ENCODE measurements at places on chromosomes 1 and 21. TPM values are rescaled to one million over a fixed set of nuclear protein-coding genes. Genes with fewer than 3 reads are reported as not detected.

GRCh38 chr1:40044110-40044509 lies 3.6 kb downstream of the CAP1 start:
- no peak for DNase-seq

PFDN2 gene
- 25.9 TPM for total RNA-seq

GRCh38 chr1:64295561-64295960 lies 92.1 kb downstream of the UBE2U start:
- DNase-seq: peak; percentile 13

OR2L13 gene
- not detected for total RNA-seq

OR2T29 gene
- not detected for total RNA-seq

DNA sequence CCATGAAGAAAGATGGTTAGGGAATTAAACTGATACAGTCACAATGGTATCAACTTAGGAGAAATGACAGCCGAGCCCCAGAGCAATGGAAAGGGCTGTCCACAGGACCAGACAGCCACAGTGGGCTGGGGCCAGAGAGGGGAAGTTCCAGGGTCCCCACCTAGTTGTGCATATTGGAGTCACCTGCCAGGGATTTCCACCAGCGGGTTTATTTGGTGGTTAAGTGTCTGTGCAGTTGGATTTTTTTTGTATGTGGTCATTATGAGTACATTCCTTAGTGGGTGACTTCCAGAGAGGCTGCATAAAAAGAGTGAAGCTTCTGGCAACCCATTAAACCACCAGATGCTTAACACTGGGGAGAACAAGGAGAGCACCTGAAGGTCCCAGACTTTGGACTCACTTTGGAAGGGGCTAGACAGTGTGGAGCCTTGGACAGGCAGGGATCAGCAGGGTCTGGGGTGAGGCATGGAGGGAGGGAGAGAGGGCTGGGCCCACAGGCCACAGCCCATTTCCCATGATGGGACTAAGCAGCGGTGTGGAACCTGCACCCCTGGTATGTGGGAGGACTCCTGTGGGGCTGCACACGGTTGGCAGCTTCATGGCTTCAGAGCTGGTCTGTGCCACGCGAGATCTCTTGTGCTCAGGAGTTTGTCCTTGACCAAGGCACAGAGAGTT lies 7.8 kb upstream of the PTTG1IP start:
- peak; percentile 59 for DNase-seq

GBP5 gene
- total RNA-seq: 0.32 TPM

UHMK1 gene
- 139 TPM for total RNA-seq

DNA sequence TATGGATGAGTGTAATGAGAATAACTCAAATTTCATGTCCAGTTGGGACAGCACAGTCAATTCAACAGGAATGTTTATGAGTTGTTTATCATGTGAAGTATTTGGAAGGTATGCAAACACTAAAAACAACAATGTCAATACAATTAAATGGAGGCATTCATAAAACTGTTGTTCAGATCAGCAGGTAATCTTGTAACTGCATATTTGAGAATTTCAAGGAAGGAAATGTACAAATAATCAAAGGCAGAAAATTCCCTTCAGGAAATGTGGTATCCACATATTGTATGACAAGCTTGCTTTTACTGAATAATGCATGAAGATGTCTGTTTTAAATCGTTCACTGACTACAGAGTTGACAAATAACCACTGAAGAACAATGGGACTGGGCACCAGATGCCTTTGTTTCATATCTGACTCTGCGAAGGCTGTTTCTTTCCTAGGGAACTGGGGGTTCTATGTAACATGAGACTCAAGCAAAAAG lies 198.3 kb downstream of the LTN1 start:
- peak; percentile 39 for DNase-seq

- peak; percentile 50 for DNase-seq
These were observed 113.0 kb downstream of the DMRTB1 start for GRCh38 chr1:53572065-53572814.

VHLL gene
- total RNA-seq: 0.32 TPM

GRCh38 chr1:81270051-81270450 lies 530.7 kb upstream of the ADGRL2 start:
- DNase-seq: no peak

PGLYRP4 gene
- not detected for total RNA-seq

GRCh38 chr21:27808923-27809322 lies 842.0 kb upstream of the ADAMTS5 start:
- no peak for DNase-seq

GRCh38 chr1:246367041-246367440 lies 140.0 kb downstream of the SMYD3 start:
- peak; percentile 25 for DNase-seq

GRCh38 chr1:184820956-184821355 lies 66.3 kb upstream of the EDEM3 start:
- no peak for DNase-seq

DNA sequence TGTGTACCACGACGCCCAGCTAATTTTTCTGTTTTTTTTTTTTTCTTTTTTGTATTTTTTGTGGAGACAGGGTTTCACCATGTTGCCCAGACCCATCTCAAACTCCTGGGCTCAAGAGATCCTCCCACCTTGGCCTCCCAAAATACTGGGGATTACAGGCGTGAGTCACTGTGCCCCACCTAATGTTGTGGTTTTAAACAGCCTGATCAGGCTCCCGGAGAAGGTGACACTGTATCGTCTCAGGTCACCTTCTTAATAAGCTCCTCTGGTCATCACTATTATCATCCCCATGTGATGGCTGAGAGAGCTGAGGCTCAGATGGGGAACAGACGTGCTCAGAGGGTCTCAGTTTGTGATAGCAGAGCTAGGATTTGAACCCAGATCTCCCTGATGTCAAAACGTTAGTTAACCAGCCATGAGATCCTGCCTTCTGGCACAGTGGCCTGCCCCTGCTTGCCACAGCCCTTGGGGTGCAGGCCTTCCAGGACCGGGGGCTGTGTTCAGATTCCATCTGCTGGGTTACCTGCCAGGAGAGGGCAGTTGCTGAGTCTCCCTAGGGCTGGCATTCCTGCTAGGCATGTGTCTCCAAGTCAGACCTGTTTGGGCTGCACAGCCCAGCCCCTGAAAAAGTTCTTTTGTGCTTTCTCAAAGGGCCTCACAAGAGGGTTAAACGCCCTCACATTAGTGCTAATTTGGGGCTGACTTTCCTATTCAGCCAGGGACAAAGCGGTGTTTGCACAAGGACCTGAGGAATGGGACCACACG lies 32.7 kb upstream of the GRHL3 start:
- no peak for DNase-seq

GRCh38 chr1:57091642-57092041 lies 125.8 kb upstream of the C8B start:
- no peak for DNase-seq

SLC45A1 gene
- total RNA-seq: 1.9 TPM

- peak; percentile 71 for DNase-seq
These were observed 483 bp downstream of the UBQLN4 start for GRCh38 chr1:156052862-156053767.

DNA sequence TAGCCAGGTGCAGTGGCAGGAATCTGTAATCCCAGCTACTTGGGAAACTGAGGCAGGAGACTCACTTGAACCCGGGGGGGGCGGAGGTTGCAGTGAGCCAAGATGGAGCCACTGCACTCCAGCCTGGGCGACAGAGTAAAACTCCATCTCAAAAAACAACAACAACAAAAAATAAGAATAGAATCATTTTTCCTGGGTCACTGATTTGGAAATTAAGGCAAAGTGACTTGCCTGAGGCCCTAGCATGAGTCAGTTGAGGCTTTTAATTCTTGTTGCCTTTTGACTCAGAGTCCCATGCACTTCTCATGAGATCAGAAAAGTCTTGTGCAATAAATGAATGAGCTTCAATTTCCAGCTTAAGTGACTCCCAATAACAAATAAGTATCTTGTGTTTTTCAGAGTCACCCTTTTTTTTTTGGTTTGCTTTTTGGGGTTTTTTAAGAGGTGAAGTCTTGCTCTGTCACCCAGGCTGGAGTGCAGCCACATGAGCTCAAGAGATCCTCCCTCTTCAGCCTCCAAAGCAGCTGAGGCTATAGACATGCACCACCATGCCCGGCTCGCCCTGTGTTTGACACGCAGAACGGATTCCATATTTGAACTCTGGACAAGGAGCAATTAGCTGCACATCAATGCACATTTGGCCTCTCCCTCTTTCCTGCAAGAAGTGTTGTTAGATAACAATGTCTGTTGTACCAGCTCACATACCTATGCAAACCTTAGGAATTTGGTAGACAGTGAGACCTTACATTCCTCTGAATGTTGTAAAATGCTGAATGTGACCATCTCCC lies 3.4 kb upstream of the PLEKHM2 start:
- peak; percentile 94 for DNase-seq

- DNase-seq: no peak
These were observed 1.1 kb upstream of the FOXD3 start for GRCh38 chr1:63321066-63321784.

EXO1 gene
- total RNA-seq: 12.5 TPM

DNA sequence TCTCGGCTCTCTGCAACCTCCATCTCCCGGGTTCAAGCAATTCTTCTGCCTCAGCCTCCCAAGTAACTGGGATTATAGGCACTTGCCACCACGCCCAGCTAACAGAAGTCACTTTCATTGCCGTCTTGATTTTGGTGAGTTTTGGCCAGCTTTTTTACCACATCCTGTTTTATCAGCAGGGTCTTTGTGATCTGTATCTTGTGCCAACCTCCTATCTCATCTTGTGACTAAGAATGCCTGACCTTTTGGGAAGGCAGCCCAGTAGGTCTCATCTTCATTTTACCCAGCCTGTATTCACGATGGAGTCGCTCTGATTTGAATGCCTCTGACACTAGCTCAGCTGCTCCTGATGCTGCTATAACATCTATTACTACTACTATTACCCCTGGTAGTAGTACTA lies 46.8 kb upstream of the BARHL2 start:
- no peak for DNase-seq

DNA sequence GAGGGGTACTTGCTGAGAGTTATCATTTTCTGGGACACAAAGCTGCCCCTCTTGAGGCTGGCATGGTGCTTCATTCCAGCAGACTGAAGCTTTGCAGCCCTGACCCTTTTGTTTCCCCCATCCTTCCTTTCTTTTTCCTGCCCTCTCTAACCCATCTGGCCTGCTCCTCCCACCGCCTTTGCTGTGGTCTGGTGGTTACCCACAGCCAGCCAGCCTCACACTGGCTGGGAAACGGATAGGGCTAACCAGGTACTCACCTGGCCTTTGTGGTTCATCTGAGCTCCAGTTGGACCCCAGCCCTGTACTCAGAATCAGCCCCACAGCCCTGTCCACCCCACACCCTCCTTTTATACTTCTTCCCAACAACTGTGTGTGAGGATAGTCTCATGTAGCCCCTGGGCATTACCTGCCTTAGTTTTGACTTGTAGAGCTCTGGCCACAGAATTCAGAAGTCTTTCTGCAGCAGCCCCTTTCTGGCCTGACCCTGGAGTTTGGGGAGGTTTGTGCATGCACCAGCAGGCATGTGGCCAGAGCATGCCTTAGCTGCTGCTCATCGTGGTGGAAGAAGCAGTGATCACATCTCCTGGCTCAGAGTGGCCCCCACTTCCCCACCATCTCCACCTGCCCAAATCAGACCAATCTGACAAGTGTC lies 138.0 kb downstream of the TRABD2B start:
- no peak for DNase-seq

DNA sequence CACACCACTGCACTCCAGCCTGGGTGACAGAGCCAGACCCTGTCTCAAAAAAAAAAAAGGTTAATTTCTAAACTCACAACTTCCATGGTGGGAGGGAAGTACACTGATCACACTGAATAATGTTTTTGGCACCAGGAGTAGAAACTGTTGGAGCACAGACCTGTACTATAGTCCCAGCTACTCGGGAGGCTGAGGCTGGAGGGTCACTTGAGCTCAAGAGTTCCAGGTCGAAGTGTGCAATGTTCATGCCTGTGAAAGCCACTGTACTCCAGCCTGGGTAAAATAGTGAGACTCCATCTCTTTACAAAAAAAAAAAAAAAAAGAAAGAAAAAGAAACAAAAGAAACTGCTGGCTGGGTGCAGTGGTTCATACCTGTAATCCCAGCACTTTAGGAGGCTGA lies 35.3 kb downstream of the TMEM50B start:
- no peak for DNase-seq

DNA sequence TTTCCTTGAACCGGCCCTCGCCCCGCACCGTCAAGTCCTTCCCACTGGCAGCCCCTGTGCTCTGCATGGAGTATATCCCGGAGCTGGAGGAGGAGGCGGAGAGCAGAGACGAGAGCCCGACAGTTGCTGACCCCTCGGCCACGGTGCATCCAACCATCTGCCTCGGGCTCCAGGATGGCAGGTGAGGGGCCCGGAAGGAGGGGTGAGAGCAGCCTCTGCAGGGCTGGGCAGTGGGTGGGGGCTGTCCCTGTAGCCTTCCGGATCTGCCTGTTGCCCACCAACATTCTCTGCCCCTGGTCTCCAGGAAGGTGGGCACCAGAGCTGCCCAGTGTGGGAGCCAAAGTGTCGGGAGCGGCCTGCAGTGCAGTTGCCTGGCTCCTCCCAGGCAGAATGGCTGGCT lies 99.2 kb upstream of the ACTL8 start:
- no peak for DNase-seq

GRCh38 chr1:157119008-157119407 lies 19.2 kb downstream of the ETV3 start:
- DNase-seq: no peak

DNA sequence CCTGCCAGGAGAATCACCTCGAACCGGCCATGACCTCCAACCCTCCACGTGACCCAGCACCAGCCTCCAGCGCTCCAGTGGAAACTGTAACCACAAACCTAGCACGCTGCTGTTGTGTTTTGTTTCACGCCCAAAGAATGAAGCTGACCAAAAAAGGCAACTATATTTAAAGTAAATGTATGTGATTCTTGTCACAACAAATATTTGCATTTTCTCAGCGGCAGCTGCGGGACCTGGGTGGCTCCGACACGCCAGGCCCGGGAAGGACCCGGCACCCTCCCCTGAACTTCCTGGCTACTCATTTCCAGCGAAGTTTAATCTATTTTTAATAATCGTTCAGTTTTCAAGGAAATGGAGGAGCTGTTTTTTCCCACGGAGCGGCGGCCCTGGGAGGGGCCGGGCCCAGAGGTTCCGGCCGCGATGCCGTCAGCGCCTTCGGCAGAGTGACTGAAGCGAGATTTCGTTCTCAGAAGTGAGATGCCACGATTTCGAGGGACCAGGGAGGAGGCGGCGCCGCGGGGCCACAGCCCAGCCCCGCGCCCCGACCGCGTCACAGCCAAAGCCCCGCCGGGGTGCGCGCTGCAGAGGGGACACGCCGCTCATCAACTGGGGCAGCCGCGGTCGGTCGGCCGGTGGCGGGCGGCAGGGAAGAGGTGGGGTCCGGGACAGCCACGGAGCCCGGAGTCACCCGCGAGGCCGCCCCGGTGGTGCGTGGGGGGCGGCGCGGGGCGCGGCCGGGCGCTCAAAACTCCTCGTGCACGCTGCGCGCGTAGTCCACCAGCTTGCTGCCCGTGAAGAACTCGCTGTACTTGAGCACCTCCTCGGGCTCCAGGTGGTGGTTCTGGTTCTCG lies 3.0 kb upstream of the TNFRSF4 start:
- DNase-seq: no peak

DNA sequence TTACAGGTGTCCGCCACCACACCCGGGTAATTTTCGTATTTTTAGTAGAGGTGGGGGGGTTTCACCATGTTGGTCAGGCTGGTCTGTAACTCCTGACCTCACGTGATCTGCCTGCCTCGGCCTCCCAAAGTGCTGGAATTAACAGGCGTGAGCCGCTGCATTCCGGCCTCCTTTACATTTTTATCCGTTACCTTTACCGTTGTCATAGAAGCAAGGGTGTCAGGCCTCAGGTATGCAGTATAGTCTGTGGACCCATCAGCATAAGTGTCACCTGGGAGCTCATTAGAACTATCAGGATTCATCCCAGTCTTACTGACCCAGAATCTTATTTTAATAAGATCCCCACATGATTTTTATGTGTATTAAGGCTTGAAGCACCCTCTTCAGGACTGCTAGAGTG lies 5.4 kb downstream of the CDC42 start:
- DNase-seq: no peak

AKR7A3 gene
- 0.43 TPM for total RNA-seq

Measured in fibroblast of villous mesenchyme (primary cell).